ENCODE measurements at places on chromosomes 7 and 10.

GRCh38 chr7:43658718-43659548, 70.4 kb downstream of the COA1 start:
- no peak for DNase-seq

- DNase-seq: peak; percentile 41
Measured at GRCh38 chr7:129952086-129952652, 591 bp downstream of the UBE2H start.

GRCh38 chr7:37234928-37235327, 213.7 kb downstream of the ELMO1 start:
- DNase-seq: peak; percentile 18

- DNase-seq: no peak
Measured at GRCh38 chr7:67947646-67948045, 951.0 kb downstream of the TYW1 start.

DNA sequence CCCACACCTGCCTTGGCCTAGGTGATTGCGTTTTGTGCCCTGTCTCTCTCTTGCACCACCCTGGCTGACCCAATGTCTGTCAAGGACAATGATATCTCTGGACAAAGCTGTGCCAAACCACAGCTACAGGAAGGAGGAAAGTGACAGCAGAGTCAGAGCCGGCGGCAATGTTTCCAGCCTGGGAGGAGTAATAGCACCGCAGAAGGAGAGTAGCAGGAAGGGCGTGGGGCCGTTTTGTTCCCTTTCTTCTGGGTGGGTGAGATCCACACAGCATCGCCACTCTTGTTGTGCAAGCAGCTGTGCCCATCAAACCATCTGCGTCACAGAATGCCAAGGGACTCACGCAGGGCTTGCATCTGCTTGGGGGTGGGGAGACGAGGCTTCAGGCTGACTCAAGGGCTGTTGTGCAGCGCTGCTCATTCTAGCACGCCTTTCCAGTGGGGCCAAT, 341.6 kb upstream of the AUTS2 start:
- DNase-seq: no peak

- no peak for DNase-seq
Measured at GRCh38 chr7:129045682-129046081, 9.2 kb downstream of the TNPO3 start.

DNA sequence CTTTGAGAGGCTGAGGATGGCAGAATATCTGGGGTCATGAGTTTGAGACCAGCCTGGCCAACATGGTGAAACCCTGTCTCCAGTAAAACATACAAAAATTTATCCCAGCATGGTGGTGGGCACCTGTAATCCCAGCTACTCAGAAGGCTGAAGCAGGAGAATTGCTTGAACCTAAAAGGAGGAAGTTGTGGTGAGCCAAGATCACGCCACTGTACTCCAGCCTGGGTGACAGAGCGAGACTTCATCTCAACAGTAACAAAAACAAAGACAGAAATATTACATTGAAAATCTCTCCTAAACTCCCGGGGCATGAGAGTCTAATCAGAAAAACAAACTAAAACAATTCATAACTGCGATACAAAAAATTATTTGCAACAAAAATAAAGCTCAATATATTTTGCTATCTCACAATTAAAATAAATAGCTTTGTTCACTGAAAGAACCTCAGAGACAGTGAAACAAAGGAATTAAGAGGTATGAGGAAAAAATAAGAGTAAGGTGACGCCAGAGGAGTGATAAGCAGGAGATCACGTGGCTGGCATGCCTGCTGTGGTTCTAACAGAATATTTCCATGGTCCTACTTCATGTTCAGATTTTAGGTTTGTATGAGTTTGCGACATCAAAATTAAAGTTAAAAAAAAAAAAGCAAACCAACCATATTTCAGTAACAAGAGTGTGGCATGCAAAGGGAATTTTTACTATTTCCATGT, 527.7 kb upstream of the POM121L12 start:
- DNase-seq: no peak

DNA sequence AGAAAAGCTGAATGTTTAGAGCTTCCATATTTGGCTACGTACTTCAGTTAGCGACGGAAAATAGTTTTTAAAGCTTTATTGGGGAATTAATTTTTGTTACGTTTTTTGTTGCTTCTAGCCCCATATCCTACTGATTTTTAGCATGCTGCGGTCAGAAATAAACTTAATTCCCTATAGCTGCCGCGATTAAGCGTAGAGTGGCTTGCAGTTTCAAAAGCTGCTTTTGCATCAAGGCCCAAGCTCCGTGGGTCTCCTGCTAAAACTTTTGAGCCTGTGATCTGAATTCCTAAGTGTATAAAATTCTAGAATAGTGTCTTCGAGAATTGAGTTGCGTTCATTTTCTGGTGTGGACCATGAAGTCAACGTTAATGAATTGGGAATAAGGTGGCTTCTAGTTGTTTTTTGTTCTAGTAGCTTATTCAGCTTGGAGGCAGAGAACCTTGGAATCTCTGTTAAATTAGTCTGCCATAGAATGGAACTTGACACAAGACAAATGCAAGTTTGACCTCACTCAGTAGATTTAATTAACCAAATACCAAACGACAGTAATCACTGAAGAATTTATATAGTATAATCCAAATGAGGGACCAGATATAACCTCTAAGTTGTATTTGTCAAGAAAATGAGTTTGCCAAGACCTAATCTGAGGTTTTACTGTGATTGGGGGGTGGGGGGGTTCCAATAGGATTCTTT, 977 bp downstream of the CALU start:
- no peak for DNase-seq

DNA sequence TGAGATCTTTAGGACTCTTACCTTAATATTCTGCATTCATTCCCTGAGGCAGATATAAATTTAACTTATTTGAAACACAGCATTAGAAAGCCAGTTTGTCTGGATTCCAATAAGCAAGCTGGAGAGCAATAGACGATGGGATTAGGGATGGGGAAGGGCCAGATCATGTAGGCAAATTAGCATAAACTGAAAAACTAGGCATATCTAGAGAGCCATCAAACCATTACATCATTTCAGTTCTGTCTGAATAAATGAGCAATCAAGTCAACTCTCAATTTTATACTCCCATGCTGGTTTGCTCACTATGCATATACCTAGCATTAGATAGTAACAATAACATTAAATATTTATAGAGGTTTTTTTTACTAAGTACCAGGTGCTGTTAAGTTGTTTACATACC, 583.6 kb upstream of the LRRN3 start:
- no peak for DNase-seq

- no peak for DNase-seq
Measured at GRCh38 chr10:97923057-97923456, 73.4 kb downstream of the GOLGA7B start.

- DNase-seq: no peak
Measured at GRCh38 chr10:110773693-110774068, 98.0 kb upstream of the PDCD4 start.

- DNase-seq: no peak
Measured at GRCh38 chr7:97016381-97017191, 8.0 kb downstream of the DLX5 start.

- no peak for DNase-seq
Measured at GRCh38 chr10:9602998-9603397, 1414.7 kb upstream of the CELF2 start.

DNA sequence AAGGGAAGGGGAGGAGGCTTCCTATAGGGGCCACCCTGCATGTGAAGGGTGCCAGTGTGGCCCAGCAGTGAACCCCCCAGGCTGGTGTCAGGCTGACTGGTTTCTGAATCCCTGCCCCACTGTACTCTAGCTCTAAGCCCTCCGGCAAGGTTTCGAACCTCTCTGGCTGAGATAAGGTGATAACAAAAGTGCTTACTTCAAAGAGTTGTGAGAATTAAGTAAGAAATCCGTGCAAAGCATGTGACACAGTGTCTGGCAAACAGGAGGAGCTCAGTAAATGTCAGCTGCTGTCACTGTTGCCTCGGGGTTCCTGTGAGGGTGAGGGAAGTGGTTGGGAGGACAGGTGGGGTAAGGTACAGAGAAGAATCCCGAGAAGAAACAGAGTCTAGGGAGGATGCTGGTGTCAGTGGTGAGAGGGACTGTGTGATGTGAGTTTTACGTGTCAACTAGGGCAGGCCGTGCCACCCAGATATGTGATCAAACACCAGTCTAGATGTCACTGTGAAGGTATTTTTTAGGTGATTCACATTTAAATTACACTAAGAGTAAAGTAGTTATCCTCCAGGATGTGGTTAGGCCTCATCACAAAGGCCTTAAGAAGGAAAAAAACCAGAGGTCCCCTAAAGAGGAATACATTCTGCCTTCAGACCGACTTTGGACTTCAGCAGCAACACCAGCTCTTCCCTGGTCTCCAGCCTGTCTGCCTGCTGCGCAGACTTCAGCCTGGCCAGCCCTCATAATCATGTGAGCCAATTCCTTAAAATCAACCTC, 64.4 kb downstream of the BPGM start:
- no peak for DNase-seq

- DNase-seq: no peak
Measured at GRCh38 chr10:15518250-15518649, 147.2 kb upstream of the FAM171A1 start.

GRCh38 chr7:77438131-77438530, 22.0 kb upstream of the GSAP start:
- DNase-seq: no peak

GRCh38 chr10:132324186-132324585, 7.8 kb upstream of the LRRC27 start:
- DNase-seq: no peak

GRCh38 chr10:27100813-27101347, 586 bp upstream of the ANKRD26 start:
- no peak for DNase-seq

GRCh38 chr7:29488977-29489376, 74.7 kb upstream of the PRR15 start:
- peak; percentile 22 for DNase-seq

GRCh38 chr7:80309971-80310549, 175.4 kb downstream of the GNAI1 start:
- DNase-seq: no peak

DNA sequence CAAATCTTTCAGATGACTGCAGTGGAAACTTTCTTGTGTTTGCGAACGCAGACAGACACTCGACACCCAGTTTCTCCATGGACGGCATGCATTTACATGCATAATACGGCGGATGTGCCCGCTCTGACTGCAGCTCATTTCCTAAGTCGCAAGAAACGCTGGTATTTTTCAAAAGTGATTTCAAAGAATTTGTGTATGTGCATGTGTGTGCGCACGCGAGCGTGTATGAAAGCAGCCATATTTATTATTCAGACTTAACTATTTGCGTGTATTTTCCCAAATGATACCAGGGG, 436.5 kb upstream of the MGMT start:
- no peak for DNase-seq

DNA sequence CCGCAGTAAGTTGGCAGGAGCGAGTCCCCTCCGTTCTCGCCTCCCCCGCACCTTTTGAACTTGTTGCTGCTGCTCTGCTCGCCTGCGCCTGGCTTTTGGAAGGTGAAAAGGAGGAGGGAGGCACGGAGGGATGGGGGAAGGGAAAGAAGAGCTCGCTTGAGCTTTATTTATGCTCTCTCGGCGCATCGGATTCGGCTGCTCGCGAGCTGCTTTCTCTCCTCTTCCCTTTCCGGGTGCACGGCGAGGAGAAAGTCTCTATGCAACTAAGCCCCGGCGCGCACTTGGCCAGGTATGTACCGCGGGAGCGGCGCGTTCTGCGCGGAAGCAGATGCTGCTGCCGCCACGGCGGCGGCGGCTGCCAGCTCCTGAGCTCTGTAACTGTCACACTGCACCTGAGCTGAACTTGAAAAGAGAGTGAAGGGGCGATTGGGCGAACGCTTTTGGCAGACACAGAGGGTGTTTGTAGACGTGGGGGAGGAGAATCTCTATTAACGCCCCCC, 551 bp downstream of the KCND2 start:
- no peak for DNase-seq

GRCh38 chr7:127330070-127330469, 62.4 kb downstream of the ZNF800 start:
- no peak for DNase-seq

- peak; percentile 70 for DNase-seq
Measured at GRCh38 chr10:104045151-104046089, 40.3 kb downstream of the COL17A1 start.

GRCh38 chr7:953547-954327, 743 bp downstream of the ADAP1 start:
- no peak for DNase-seq

GRCh38 chr10:121426307-121426706, 171.9 kb downstream of the FGFR2 start:
- no peak for DNase-seq

DNA sequence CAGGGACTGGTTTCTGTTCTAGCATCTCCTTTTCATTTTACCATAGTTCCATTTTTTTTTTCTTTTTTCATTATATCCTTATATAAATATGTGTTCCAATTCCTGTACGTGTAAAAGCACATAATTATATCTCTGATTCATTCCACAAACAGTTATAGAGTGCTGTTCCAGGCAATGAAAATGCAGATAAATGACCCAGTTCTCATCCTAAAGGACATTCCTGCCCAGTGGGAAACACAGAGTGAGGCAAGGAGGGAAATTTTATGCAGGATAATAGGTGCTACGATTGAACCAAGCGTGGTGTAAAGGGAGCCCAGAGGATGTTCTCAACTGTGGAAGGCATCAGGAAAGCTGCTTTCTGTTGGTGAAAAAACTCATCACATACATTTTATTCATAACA, 408.1 kb downstream of the GATA3 start:
- no peak for DNase-seq

- DNase-seq: no peak
Measured at GRCh38 chr7:138656952-138657351, 44.2 kb downstream of the SVOPL start.

DNA sequence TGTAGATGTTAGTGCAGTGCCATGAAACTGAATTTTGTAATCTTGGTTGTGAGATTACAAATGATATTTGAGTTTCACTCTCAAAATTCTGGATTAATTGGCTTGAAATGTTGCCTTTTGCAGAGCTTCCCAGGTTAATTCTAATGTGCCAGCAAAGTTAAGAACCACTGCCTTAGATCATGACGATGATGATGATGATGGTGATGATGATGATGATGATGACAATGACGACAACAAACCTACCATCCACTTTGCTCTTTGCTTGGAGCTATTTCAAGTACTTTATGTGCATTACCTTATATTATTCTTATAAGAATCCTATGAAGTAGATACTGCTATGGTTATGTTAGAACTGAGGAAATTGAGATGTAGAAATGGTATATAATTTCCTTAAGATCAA, 261.6 kb downstream of the CNTNAP2 start:
- DNase-seq: no peak

DNA sequence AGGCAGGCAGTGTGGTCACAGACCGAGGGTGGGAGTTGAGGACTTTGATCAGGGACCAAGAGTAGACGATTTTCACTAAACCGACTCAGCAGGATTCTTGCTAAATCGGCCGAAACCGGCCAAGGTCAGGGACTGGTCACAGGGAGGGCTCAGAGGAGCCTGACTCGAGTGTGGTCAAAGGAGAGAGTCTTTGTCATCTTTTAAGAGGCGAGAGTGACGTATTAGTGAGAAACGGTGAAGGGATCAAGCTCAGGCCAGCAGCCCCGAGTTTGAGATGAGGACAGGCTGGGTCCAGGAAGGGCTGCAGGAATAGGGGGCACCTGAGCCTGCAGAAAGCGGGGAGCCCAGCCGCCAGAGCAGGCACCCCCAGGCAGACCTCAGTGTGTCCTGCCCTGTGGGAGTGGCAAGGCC, 41.6 kb upstream of the FAM20C start:
- DNase-seq: no peak

GRCh38 chr10:55820478-55820877, 540.6 kb downstream of the ZWINT start:
- DNase-seq: peak; percentile 1
